ENCODE measurements at places on chromosomes 3 and 15.

GRCh38 chr3:184711493-184712247 lies at the start of gene MAGEF1:
Gene MAGEF1, minus strand, starts transcription at chr3:184712064. Its CDS starts 243 bp downstream, at chr3:184711821.
- DNase-seq = no peak

DNA sequence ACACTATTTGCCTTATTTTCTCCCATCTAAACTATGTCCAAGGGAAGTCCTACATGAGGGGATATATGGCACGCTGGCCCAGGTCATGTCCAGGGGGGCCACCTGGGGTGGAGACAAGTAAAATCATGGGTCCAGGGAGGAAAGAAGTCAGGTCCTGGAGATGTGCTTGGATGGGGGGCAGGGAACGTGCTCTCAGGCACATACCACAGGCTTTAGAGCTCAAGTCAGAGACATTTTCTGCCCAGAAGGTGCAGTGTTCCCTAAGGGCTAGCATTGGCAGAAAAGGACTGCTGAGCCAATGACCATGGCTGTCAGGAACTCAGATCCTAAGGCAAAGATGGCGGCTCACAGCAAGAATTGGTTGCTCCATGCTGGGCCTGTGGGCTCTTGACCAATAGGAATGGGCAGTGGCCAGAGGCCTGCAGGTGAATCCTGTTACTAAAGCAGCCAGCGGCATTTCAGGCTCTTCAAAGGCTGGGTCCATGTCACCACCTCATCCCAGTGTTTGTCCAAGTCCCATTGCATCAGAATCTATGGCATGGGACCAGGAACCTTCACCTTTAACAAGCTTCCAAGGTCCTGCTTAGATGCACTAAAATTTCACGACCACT lies 175.0 kb downstream of the RPLP1 start:
- DNase-seq = no peak

DNA sequence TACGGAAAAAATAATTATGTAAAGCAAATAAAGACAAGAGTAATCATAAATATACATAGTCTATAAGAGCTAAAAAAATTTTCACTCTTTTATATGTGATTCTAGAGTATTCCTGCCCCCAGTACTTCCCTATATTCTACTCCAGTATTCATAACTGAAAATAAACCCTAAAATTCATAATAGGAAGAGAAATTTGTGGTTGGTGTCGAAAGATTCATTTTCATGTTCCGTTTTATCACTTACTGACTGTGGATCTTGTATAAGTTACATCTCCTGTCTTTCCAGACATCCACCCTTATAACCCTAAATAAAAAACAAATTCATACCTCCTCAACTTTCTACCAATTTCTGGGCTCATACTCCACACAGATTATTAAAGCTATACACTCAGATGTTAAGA lies 16.0 kb upstream of the MBNL1 start:
- DNase-seq = no peak

DNA sequence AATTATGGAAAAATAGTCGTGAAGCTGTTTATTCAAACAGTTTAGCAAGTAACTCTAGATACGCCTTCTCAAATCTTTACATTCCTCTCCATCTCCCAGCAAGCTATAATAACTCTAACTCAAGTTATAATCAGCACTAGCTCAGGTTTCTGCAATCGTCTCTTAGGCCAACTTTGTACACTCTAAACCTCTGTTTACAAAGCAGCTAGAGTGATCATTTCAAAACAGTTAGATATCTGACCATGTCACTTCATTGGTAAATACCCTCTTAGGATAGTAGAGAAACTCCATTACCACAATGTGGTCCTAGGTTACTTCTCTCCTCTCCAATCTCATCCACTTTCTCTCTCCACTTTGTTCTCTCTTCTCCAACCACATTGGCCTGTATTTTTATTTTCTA lies 31.2 kb downstream of the PLOD2 start:
- no peak for DNase-seq

DNA sequence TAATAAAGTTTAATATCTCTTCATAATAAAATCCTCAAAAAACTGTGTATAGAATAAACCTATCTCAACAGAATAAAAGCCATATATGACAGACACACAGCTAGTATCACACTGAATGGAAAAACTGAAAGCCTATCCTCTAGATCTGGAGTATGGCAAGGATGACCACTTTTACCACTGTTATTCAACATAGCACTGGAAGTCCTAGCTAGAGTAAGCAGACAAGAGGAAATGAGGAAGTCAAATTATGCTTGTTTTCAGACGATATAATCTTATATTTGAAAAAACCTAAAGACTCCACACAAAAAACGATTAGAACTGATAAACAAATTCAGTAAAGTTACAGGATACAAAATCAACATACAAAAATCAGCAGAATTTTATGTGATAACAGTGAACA lies 57.4 kb upstream of the DIPK2A start:
- no peak for DNase-seq

DNA sequence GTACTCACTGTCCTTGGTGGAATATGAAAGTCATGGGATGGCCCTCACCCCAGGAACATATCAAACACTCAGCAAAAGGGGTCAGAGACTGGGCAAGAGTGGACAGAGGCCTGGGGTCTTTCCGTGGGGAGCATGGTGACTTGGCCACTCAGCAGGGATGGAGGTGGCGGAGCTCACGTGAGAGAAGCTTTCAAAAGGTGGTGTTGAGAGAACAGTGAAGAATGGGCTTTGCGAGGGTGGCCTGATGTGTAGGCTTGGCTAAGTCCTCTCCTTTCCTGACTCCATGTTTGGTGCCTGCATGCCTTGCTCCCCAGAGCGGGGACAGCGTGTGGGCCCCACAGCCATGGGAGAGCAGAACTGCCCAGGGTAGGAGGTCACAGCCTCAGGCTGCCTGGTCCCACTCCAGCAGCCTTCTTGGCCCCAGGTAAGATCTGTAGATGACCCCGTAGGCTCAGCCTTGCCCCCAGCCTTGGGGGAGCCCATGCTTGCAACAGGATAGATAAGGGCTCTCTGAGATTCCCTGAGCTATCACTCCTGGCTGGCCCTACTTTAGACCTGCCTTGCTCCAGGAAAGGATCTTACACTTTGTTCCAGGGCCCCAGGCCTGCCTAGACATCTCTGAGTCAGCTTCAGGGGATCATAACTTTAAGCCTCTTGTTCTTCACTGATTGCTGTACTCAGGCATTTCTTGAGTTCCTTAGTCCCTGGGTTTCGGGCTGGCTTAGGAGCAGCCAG lies 17.0 kb downstream of the RPLP1 start:
- no peak for DNase-seq

- DNase-seq = no peak
Measured at GRCh38 chr3:46564190-46565021, 1.7 kb downstream of the LRRC2 start.

DNA sequence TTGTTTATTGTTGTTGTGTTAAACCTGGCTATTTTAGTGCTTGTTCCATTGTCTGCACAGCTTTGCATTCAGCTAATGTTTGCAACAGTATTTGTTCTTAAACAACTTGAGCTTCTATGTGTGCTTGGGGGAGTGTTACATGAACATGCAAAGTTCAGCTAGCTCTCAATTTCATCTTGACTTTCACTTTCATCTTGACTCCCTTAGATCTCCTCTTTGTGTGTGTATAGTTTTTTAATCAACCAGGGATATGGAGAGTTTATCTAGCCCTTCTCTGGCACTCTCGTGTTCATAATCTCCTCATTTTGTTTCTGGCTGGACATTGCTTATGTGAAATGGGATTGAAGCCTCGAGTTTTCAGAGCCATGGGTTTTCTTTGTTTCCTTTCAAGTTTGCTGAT lies 212.4 kb upstream of the ZBTB20 start:
- DNase-seq = no peak

DNA sequence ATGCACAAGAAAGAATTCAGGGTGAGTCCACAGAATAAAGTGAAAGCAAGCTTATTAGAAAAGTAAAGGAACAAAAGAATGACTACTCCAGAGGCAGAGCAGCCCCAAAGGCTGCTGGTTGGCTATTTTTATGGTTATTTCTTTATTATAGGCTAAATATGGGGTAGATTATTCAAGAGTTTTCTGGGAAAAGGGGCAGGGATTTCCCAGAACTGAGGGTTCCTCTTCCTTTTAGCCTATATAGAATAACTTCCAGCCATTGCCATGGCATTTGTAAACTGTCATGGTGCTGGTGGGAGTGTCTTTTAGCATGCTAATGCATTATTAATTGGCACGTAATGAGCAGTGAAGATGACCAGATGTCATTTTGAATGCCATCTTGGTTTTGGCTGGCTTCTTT lies 13.6 kb downstream of the GLDN start:
- no peak for DNase-seq

- DNase-seq = no peak
Measured at GRCh38 chr15:45689616-45690015, 54.8 kb downstream of the SQOR start.

Measured in fibroblast of mammary gland (primary cell).